NCI-H187 treated with DMSO at 0.1 percent for 48 hours (cell line): ENCODE measurements at places on chromosomes 12 and 14.

GRCh38 chr12:113271466-113271852 is 50.2 kb downstream of the TPCN1 start:
- no peak for DNase-seq

DNA sequence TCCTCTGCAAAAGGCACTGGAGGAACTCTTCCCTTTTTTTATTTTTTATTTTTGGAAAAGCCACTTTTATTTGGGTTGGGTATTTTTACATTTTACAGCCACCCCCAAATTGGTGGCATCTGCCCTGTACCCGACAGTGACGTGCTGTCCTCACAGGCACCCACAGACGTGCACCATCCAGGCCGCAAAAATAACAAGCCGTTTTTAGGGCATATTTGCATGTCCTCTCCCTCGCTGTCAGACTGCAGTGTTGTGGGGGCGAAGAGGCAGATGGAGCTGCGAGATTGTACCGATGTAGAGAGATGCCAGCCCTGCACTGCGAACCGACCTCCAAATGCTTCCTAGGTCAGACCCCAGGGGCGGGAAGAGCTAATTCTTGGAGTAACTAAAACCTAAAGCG is 12.2 kb downstream of the JDP2 start:
- DNase-seq, result no peak

DNA sequence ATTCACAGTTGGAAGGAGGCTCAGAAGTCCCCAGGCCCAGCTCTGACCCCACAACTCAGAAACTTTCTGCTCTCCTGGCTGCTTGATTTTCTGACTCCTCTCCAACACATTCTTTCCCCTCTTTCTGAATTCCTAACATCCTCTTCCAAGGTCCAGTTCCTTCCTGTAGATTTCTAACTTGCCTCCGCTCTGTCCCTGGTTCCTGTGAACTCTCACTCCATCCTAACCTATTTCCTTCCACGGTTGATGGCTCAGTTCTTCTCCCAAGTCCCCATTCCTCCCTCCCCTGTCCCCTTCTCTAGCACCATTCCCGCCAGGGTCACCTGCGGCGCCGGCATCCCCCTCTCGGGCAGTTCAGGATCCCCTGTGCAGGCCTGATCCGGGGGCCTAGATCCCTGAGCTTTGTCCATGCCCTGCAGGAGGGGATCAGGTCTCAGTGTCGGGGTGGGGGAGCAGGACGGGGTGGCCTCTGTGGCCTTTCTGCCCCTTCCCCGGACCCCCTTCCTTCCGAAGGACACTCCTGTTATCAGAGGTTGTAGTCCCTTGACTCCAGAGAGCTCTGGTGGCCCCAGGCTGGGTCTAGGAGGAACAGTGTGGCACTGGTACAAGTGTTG is 6.0 kb upstream of the SLC22A17 start:
- no peak for DNase-seq

DNA sequence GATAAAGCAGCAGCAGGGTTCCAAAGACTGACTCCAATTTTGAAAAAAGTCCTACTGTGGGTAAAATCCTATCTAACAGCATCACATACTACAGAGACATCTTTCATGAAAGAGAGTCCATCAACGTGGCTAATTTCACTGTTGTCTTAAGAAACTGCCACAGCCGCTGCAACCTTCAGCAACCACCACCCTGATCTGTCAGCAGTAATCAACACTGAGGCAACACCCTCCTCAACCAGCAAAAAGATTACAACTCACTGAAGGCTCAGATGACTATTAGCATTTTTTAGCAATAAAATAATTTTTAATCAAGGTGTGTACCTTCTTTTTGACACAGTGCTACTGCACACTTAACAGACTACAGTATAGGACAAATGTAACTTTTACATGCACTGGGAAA is 6.6 kb downstream of the CAPRIN2 start:
- no peak for DNase-seq

GRCh38 chr14:105064001-105064400 is 1.2 kb downstream of the GPR132 start:
- no peak for DNase-seq

DNA sequence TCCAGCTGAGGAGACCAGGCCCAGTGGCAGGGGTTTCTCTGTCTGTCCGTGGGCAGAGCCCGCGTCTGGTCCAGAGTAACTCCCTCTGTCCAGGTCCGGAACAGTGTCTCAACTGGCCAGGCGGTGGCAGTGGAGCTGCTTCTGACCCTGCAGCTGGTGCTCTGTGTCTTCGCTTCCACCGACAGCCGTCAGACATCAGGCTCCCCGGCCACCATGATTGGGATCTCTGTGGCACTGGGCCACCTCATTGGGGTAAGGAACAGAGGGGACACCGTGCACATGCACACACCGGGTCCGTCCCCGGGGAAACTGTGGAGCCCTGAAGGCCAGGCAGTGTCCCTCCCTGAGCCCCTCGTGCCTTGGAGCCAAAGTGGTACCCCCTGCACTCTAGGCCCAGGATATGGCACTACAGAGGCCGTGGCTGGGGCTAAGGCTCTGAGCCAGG is 1.5 kb downstream of the AQP6 start:
- no peak for DNase-seq

DNA sequence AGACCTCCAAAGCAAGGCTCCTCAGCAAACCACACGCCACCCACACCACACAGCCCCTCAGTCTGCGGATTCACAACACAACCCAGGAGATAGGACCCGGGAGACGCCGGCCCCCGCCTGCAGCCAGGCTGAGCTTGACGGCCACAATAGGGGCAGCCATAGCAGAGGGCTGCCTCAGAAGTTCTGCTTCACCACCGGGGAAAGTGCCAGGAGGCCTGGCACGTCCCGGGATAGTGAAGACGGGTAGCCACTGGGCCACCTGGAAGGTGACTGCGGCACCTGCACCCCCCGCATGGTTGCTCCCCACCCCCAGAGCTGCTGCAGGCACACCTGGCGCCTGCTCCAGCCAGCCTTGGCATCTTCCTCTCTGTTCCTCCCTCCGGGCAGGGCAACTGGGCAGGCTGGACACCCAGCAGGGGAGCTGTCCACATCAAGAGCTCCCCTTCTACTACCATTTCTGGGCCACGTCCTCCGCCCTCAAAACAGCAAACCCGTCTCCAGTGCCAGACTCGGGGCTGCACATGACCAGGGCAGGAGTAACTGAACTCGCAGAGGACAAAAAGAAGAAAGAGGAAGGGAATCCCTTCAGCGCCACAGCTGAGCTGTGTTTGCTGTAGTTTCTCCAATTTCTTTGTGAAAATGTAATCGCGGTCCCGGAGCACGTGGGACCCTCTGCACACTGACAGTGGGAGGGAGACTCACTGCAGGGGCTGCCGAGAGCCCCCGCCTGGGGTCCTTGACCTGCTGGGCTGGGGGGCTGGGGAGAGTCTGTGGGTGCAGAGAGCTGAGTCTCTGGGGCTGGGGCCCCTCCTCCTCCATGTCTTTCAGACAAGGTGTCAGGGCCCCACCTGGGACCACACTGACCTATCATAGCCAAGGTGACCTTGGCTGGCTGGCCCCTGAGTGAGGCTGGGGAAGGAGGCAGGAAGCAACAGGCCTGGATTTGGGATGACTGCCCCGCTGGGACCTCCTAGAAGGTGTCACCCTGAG is 74.2 kb upstream of the C14orf180 start:
- no peak for DNase-seq

DNA sequence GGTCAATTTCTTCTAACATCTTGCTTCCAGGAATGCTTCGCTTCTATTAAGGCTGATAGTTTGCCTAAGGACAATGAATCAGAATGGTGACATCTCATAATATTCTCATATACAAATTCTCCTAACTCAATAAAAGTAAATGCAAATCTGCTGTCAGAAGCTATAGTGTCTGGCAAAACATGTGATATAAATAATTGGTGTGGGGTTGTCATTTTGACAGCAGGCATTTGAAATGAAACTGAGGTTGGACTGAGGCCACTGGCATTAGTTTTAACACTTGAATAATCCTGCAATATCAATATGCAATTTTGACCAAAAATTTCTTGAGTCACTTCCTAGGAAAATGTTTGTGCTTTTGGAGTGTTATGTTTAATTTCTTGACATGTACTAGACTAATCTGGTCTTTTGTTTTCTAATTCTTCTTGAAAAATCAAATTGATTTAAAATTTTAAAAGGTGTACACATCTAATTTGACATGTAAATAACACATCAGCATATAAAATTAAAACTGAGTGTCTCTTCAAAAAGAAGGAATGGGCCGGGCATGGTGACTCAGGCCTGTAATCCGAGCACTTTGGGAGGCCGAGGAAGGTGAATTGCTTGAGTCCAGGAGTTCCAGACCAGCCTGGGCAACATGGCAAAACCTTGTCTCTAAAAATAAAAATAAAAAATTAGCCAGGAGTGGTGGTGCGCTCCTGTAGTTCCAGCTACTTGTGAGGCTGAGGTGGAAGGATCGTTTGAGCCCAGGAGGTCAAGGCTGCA is 92.3 kb upstream of the BTG1 start:
- no peak for DNase-seq
